Caco-2 (cell line): ENCODE measurements at places on chromosomes 7 and 10. TPM values are rescaled to one million over a fixed set of nuclear protein-coding genes. Genes with fewer than 3 reads are reported as not detected.

FAM25A gene
- not detected in 2 replicates for total RNA-seq

TFPI2 gene
- total RNA-seq: not detected in 2 replicates

CXCL12 gene
- 0.27 TPM in 1 of 2 replicates, not detected in the other for total RNA-seq

SPDYE6 gene
- total RNA-seq: not detected in 2 replicates

DNA sequence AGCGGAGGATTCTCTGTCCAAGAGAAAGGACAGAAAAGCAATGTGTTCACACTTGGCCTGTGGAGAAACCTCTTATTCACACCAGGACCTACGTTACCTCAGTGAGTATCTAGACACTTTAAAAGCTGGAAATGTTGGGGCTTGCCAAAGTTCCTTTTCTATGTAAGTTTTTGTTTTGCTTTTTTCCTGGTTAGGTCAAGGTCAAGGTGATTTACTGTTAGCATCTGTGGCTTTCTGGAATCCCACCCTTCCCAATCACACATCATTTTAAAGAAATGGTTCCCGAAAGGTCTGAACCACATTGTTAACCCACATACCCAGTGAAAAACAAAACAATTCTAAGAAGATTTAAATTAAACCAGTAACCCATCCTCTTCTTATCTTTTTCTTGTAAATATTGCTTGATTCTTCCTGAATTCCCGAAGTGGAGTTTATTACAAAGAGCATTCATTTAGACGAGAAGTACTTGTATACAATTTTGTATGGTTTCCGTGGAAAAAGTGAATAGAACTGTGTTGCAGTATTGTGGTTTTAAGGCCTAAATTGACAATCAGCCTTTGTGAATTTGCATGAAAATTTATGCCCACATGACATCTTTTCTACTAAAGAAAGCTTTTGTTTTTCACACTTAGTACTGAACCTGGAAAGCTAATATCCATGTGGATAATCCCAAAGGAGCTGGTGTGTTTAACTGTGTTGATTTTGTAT lies 827.0 kb upstream of the IGFBP3 start:
- no peak for DNase-seq

GRCh38 chr10:3009341-3009740 lies 58.0 kb upstream of the PFKP start:
- no peak for DNase-seq

GRCh38 chr10:13924040-13924725 lies 337.4 kb downstream of the PRPF18 start:
- DNase-seq: no peak
